ENCODE measurements at places on chromosomes 13 and 19.

DNA sequence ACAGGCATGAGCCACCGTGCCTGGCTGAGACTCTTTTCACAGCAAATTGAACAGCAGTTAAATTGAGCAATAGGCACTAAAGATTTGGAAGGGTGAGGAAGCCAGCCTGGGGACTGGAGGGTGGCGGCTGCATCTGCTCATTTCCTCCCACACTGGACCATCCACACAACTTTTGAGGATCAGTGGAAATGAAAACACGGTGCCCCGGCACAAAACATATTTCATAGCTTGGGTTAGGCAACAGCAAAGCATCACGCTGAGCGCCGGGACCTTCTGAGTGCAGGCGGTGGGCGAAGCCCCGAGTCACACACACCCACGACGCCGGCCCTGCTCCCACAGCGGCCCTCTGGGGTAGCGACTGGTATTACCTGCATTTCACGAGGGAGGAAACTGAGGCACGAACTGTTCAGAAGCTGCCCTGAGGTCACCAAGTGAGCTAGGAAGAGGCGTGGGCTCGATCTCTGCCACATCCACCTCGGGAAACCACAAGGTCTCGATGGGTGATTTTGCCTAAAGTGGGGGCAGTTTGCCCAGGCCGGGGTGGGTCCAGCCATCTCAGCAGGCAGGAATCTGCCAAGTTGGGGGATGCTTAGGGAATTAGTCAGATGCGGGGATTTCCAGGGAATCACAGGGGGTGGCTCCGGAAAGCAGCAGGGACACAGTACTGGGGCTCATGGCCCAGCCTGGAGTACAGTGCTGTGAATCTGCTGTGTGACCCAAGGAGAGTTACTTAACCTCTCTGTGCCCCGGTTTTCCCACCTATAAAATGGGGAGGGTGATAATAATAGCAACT, 3.5 kb upstream of the SBNO2 start:
- DNase-seq, result no peak

- no peak for DNase-seq
These were observed 136.1 kb downstream of the LACC1 start for GRCh38 chr13:44015811-44016210.

GRCh38 chr19:30880151-30880550, 469.1 kb downstream of the TSHZ3 start:
- DNase-seq, result no peak

GRCh38 chr19:34126966-34127365, 45.3 kb upstream of the LSM14A start:
- DNase-seq, result no peak

Measured in KG1 (cell line).